ENCODE measurements at places on chromosomes 7 and 10. TPM values are rescaled to one million over a fixed set of nuclear protein-coding genes. Genes with fewer than 3 reads are reported as not detected.

GRCh38 chr10:133289761-133290160, 13.1 kb upstream of the ADAM8 start:
- DNase-seq: no peak

DNA sequence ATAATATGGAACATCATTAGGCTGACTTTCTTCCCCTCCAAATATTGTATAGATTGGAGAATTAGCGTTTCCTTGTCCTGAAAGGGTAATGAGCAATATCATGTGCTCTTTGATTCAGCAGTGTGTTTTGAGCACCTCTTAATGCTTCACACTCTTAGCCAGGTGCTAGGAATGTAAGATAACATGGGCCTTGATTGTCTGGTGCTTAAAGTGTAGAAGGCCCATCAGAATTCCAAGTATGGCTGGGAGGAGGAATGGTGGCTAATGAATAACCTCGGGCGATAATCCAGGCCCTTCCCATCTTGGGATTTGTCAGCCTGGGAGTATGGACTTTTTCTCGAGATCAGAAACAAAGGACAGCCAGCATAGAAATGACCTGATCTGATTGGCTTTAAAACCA, 8.6 kb downstream of the TSPAN13 start:
- no peak for DNase-seq

DNA sequence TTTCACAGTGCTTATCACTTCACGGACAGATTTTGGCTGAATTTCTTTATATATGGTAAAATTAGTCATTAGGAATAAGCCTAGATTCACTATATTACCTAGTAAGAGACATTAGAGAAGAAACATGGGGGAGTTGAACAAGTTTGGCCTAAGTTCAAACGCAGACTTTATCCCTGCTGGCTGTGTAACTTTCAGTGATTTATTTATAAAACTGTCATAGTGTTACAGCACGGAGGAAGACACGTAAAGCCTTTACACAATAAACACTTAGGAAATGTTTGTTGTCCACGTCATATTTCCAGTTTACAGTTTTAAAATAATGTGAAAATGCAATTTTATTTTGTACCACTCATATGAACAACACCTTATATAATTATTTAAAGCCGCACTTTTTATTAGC, 661.5 kb downstream of the MAGI2 start:
- no peak for DNase-seq

GRCh38 chr10:111923032-111923431, 260.5 kb downstream of the GPAM start:
- no peak for DNase-seq

DNA sequence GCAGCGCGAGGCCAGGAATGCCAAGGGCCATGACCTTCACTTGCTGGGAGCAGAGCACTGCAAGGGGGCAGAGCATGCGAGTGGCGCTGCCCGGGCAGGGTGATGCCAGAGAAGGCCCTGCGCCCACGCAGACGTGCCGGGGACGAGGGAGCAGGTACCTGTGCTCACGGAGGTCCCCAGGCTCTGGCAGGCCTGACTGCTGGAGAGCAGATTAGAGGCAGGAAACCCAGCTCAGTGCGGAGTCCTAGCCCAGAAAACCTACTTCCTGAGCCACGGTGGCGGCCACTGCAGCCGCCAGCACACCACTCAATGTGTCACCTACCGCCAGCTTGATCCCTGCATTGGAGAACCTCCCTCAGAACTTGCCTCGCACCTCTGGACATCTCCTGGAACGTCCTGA, 148.4 kb downstream of the MAD1L1 start:
- no peak for DNase-seq

GRCh38 chr7:87091487-87092066, 32.1 kb upstream of the ELAPOR2 start:
- DNase-seq: no peak

DNA sequence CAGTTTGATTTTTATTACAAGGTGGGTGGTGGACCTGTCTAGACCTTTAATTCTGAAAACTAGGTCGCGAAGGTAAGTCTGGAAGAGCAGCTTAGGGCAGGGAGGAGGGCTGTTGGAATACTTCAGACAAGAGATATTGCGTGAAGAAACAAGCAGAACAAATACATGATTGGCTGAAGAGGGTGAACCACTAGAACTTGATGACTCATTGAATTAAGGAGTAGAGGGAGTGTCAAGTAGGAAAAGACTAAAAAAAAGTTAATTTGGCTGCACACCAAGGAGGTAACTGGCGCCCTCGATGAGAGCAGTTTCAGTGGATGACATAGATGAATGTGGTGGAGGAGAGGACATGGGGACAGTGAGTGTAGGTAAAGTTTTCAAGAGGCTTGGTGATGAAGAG, 41.3 kb downstream of the WNT2 start:
- DNase-seq: no peak

DNA sequence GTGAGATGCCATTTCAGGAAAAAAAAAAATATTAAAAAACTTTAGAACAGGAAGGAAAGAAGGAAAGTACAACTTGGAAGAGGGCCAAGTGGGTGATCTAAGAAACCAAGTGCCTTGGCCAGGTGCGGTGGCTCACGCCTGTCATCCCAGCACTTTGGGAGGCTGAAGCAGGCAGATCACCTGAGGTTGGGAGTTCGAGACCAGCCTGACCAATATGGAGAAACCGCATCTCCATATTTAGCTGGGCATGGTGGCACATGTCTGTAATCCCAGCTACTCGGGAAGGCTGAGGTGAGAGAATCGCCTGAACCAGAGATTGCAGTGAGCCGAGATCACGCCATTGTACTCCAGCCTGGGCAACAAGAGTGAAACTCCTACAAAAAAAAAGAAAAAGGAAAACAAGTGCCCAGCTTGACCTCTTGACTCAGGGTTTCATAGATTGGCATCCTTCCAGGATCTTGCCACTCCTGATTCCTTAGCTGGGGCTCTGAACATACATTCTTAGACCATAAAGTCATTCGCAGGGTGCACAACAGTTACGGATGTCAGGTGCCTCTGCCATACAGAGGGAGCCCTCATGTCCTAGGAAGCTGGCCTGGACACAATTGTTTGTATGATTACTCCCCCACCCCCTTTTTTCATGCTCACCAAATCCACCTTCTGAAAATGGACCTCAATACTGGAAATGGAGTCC, 2.1 kb upstream of the GUSB start:
- no peak for DNase-seq

- DNase-seq: no peak
Observed at GRCh38 chr10:30538086-30538485, 91.5 kb downstream of the LYZL2 start.

DNA sequence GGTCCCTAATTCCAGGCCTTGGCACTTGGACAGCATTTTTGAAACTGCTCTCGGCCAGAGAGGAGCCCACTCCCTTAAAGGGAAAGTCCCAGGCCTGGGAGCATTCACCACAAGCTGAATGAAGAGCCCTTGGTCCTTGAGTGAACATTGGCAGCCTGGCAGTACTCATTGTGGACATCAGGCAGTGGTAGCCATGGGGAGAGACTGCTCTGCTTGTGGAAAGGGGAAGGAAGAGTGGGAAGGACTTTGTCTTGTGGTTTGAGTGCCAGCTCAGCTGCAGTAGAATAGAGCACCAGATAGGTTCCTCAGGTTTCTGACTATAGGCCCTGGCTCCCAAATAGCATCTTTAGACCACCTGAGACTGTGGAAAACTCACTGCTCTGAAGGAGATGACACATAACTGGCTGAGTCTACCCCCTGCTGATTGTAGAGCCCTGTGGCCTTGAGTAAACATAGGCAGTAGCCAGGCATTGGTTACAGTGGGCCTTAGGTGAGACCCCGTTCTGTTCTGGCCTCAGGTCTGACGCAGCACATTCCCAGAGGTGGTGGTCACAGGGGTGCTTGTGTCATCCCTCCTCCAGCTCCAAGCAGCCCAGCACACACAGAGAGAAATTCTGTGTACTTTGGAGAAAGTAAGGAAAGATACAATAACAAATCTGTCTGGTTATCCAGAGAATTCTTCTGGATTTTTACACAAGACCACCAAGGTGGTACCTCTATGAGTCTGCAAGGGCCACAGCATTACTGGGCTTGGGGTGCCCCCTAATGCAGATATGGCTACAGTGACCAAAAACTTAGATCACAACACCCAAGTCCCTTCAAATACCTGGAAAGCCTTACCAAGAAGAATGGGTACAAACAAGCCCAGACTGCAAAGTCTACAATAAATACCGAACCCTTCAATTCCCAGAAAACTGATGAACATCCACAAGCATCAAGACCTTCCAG, 153.8 kb downstream of the GNAI1 start:
- no peak for DNase-seq

DNA sequence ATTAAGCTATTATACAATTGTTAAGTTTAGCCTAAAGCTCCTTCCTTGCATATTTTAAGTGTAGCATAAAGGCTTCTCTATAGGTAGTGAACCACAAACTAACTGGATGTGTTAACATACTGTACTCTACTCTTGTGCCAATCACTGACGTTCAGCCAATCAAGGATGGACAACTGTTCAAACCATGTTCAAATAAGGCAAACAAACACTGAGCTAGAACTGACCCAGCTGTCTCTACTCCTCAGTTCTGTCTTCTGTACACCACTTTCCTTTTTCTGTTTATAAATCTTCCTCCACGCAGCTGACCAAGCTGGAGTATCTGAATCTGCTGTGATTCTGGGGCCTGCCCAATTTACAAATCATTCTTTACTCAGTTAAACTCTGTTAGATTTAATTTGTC, 188.7 kb upstream of the MBL2 start:
- no peak for DNase-seq

GRCh38 chr7:135862586-135863340, 114.2 kb upstream of the FAM180A start:
- DNase-seq: no peak

DNA sequence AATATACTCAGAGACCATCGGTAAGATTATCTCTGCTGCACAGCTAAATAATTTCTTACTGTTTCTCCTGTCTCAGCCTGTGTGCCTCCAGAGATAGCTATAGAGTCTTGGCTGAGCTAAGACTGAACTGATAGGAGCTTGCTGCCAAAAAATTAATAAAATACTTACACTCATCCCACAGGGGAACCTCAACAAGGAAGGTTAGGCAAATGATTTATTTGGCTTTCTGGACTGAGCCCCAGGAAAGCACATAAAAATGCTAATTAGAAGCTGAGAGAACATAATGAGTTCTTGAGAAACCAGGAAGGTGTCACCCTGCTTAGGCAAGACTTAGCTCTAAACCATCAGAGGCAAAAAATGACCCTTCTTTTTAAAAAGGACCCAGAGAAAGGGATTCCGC, 534.5 kb downstream of the TNS3 start:
- no peak for DNase-seq

DNA sequence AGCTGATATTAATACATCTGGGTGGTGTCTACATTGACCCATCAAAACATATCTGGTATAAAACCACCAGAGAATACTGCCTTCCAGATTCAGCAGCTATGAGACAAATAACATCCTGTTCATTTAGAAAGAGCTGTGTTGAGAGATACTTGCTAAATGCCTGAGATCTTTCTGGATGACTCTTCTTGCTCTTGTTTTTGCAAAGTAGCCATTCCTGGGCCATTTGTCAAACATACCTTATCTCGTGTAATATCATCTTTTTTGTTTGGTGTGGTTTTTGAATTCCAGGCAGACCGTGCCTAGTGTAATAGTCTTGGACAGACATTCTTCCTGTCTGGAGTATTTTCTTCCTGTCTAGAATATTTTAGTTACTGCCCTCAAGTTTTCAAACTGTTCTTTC, 74.7 kb upstream of the PRR15 start:
- DNase-seq: no peak

GRCh38 chr7:42978496-42978895, 46.3 kb downstream of the MRPL32 start:
- DNase-seq: no peak

- DNase-seq: no peak
Observed at GRCh38 chr10:83886871-83887270, 252.4 kb upstream of the GHITM start.

GRCh38 chr10:129709627-129710509, 242.8 kb downstream of the MGMT start:
- no peak for DNase-seq

DNA sequence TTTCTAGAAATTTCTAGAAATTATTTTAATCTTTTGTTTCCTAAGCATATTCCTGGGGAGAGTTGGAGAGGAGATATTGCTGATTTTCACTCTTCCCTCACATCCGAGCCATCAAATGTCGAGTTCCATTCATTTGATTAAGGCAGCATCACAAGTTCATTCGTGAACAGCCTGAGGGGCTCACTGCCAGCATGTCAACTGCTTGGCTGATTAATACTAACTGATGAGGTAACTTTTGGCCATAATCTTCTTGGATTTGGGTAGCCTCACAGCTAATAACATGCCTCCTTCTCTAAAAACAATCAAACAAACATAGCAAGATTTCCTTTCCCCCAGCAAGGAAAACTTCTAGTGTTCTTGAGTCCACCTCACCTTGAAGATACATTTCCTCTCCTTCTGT, 87.1 kb upstream of the AFAP1L2 start:
- no peak for DNase-seq

DNA sequence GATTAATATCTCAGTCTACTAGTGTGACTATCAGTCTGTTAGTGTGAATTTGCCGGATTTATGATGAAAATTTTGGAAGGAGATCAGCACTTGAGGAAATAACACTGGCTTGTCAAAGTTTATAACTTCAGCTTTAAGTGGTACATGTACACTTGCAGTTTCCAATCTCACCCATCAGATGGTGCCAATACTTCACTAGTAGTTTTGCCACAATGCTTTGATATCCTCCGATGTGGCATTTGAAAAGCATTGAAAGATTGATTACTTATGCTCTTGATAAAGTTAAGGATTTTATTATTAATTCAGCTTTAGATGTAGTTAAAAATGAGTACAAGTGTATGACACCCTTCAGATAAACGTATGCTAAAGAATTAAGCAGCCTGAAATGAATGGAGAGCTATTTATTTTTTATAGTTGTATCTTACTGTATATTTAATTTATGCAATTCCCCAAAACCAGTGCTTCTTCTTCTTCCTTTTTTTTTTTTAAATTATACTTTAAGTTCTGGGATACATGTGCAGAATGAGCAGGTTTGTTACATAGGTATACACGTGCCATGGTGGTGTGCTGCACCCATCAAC, 98.2 kb downstream of the ANLN start:
- peak; percentile 35 for DNase-seq

GRCh38 chr10:129774082-129774735, 189.9 kb downstream of the EBF3 start:
- DNase-seq: no peak

DNA sequence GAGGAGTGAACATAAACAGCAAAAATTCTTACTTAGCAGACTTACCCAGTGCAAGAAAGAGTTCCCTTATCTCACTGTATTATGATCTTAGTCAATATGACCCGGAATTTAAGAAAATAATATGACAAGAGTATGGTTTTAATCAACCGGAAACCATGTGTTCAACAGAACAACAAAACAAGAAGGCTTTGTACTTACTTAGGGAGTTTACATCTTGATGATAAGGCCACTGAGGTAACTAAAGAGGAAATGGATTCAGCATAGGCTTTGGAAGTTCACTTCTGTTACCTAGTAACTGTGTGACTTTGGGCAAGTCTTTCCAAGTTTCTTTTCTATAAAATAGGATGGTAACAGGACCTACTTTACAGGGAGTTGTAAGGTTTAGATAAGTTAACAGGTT, 7.4 kb upstream of the FAS start:
- DNase-seq: peak; percentile 68

GRCh38 chr7:24963218-24963617, 16.8 kb downstream of the OSBPL3 start:
- no peak for DNase-seq

Gene CHAT
- total RNA-seq: not detected

Gene OR6V1
- total RNA-seq: not detected

Gene ACSM6
- not detected for total RNA-seq

Gene BTBD16
- total RNA-seq: not detected

Gene CEP55
- total RNA-seq: 92.2 TPM

Gene EIF5AL1
- total RNA-seq: 0.40 TPM

Gene EIF4H
- total RNA-seq: 793 TPM

Gene PNLIPRP2
- not detected for total RNA-seq

Gene EN2
- total RNA-seq: not detected

Gene CFAP69
- total RNA-seq: 1.8 TPM

Gene POM121
- total RNA-seq: 5.0 TPM

Gene UPF2
- 15.7 TPM for total RNA-seq

Measured in pulmonary artery endothelial cell (primary cell).